EH (cell line): ENCODE measurements at places on chromosomes 1 and 21.
A peak's percentile ranks its signal among the peaks of the same experiment; 100 is the strongest.

- DNase-seq, result no peak
Observed at GRCh38 chr21:45889961-45890360, 91.6 kb upstream of the COL6A1 start.

- DNase-seq, result no peak
Observed at GRCh38 chr1:45007311-45007710, 3.8 kb downstream of the HECTD3 start.

DNA sequence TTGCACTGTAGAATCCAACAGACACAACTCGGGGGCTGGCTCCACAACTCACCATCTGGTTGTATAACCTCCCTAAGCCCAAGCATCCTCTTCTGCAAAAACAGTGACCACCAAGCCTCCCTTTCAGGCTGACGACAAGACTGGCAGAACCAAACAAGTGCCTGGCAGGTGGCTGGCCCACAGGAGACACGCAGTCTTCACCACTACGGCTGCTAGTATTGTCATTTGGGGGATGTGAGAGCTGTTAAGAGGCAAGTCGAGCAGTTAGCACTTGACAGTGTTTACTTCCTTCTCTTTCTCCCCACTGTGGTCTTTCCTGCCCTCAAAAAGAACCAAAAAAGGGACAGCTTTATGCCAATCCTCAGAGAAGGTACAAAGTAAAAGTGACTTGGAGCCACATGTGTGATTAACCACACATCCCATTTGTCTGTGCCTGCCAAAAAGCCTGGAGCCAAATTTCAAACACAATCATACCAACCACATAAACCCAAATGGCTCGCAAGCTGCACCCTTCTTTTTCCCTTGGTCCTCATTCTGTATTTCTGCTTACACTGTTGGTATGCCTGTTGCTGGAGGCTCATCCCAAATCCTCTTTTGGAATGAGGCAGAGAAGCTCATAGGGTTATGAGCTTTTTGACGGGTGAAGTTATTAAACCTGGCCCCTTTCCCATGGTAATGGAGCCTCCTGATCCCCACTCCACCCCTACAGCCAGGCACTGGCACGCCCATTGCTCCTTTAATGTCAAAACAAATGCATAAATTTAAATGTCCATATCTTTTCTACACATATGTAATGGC lies 94.1 kb downstream of the TGFBR3 start:
- DNase-seq, result peak; percentile 57

DNA sequence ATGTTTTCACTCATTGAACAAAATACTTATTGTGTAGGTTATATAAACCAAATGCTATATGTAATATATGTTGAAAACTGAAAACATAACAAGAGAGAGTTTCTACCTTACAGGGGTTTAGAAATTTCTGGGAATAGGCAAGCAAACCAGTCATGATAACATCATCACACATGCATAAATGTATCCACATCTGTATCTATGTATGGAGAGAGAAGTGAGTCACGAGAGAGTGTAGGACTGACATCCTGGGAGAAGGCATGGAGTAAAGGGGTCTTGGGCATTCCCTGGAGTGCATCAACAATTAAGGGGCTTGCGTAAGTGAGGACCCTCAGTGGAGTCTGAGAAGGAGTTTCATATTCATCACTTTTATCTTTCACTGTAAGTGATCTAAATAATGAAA lies 65.5 kb downstream of the PCNX2 start:
- no peak for DNase-seq

DNA sequence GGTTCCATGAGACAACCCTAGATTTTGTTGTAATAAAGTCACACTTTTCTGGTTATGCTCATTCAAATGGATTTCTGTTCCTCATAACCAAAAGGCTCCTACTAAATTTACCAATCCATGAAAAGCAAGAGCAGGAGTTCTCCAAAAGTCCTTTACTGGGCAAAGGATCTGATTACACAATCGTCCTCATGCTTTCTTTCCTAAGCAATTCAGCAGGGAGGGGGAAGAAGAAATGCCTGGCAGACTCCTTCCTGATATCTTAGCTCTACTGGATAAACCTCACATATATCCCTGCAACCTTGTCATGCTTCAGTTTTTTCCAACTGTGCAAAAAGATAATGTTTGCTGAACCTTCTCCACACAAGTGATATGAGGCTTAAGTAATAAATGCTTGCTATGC lies 67.6 kb upstream of the GUCA2B start:
- DNase-seq, result peak; percentile 18

- DNase-seq, result peak; percentile 66
Observed at GRCh38 chr21:25369524-25370300, 237.6 kb downstream of the MRPL39 start.

- DNase-seq, result no peak
Observed at GRCh38 chr21:36288651-36289243, 31.2 kb upstream of the MORC3 start.

DNA sequence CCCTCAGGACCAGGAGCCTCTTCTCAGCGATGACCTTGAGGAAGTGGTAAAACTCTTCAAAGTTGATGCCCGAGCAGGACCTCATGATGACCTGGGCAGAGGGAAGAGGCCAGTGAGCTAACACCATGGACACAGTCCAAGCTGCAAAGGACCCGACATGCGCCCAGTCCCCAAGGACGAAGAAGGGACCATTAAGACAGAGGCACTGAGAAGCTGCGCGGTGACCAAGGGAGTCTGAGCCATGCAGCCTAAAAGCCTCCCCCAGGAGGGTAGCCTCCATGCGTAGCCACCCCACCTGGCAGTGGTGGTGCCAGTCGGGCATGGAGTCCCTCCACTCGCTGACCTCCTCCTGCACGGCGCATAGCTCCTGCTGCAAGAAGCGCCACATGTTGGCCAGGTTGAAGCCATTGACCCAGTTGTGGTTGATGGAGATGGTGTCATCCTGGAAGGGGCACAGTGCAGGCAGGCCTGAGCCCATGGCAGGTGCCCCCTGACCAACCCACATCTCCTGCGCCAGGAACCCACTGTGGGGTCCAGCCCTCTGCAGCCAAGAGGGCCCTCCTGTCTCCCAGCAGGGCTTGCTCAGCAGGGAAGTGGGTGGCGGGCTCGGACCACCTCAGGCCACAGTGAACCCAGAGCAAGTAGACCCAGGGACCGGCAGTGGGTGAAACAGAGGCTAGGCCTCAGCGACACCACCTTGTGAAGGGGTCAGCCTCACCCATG lies 2.4 kb downstream of the JMJD4 start:
- no peak for DNase-seq

- DNase-seq, result peak; percentile 43
Observed at GRCh38 chr1:21935891-21936365, 1.2 kb downstream of the HSPG2 start.

DNA sequence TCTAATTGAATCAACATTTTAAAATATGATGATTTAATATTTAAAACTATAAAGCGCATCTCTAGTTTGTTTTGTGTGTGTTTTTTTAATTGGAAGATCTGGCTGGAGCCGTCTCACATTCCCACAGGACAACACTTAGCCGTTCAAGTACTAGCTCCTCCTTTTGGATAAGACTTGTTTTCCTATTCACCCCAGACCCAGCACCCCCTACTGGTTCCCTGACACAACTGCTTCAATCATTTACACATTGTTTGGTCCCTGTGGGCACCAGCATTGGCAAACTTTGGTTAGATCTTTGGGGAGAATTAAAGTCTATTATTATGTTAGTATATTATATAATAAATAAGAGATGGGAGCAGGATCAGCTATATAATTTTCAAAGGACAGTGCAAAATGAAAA lies 34.5 kb downstream of the TYW3 start:
- peak; percentile 7 for DNase-seq

DNA sequence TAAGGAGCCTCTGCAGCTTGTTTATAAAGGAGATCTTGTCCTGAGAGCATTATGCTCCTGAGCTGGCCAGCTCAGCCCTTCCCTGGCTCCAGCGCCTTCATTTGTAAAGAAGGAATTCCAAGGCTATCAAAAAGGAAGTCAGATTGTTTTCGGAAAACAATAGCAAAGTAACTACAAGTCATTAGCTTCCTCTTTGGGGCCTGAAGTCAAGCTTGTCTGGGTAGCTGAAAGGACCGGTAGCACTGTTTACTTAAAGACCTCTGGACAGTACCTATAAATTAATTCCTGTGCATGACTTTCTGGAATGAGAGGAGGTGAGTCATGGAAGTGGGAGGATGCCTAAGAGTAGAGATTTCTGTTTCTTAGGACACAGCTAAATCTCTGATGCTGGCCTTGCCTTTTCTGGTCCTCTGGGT lies 20.7 kb upstream of the GJA5 start:
- peak; percentile 63 for DNase-seq

- peak; percentile 33 for DNase-seq
Observed at GRCh38 chr1:180542113-180542837, 16.5 kb upstream of the OVAAL start.

GRCh38 chr1:163523375-163524029 lies 201.7 kb downstream of the NUF2 start:
- no peak for DNase-seq

DNA sequence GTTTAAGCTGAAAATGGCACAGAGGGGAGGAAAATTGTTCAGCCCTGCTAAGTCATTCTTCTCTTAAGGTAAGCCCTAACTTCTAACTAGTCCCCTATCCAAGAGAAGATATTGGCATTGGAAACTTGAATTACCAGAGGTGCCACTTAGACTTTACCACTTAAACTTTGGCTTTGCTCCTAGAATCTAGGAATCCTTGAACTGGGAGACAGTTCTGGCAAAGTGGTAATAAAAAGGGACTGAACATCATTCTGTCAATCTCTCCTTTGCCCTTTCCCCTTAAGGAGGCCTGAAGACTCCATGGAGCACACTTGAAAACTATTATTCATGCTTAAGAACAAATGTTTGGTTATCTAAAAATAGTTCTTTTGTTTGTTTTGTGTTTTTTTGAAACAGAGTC lies 8.4 kb downstream of the ATP1A4 start:
- DNase-seq, result peak; percentile 62

DNA sequence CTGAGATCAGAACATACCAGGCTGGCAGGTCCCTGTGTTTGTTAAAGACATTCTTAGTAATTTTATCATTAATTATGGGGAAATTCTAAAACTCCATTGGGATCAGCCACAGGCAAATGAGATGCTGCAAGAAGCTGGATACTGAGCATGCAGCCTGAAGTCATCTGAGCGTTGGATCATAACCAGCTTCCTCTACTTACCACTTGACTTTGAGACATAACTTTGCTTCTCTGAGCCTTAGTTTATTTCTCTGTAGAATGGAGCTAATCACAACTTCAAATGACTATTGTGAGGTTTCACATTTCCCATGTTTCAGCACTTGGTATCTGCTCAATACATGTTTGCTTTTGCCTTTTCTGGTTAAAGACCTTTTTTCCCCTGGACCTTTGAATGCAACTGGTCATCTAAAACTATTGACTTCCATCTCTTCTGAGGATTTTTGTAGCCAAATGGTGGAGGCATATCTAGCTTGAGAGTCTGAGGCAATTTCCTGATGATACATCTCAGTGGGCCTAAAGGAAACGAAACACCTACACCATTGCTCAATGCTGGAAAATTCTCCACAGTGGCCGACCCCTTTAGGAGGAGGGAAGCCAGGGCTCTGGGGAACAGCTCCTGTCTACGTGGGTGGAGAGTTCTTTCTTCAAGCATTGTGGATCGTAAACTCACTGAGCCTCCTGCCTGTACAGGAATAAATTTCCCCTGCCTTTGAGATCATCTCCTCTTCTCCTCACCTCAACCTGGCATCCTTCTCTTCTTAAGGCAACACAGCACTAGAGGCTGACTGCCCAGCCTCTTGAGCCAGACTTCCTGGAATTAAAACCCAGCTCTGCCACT lies 109.1 kb upstream of the HOOK1 start:
- peak; percentile 52 for DNase-seq

DNA sequence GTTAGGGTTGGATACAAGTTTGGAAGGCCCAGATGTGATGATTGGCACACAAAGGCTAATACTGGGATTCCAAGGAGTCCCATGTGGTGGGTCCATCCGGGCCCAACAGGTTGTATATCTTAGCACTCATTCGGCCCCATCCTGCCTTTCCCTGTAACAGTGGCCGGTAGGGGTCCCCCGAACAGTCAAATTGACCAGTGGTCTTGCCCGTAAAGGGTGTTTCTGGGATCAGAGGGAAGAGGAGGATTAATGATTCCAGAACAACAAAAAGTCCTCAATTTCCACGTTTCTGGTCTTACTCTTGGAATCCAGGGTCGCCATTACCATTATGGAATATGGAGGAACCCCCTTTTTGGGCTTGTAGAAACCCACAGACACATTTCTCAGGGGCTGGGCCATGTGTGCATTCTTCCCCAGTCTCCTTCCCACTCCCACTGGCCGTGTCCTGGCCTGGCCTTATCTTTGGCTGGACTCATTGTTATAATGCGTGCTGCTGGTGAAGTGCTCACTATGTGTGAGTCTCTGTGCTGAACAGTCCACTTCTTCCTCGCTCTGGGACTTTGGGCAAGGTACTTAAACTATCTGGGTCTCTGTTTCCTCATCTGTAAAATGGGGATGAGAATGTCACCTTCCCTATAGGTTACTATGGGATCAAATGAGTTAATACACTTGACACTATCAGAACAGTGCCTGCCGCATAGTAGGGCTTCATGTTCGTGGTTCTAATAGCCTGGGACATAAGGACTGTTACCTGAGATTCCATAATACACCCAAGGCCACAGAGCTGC lies 161.8 kb downstream of the DYRK1A start:
- DNase-seq, result no peak

GRCh38 chr1:214615871-214616270 lies 12.9 kb downstream of the CENPF start:
- DNase-seq, result peak; percentile 63

- peak; percentile 27 for DNase-seq
Observed at GRCh38 chr1:223048026-223048425, 95.0 kb downstream of the TLR5 start.

DNA sequence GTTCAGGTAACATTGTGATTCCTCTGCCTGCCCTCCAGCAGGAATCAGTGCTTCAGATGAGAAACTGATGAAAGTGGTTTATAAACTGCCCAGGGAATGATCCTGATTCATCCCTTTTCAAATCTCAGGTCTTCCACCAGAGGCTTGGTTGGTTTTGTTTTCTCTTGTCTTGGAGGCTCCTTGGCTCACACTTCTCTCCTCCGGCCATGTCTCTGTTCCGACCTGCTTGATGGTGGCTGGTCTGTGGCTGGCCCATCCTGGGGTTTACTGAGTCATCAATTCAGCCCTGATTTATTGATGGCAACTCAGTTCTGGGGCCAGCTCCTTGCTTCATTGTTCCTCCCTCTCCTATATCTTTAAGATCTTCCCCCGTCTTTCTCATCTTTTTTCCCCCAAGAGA lies 56.6 kb upstream of the SLC2A1 start:
- DNase-seq, result no peak

GRCh38 chr1:38560457-38560856 lies 299.1 kb downstream of the RRAGC start:
- DNase-seq, result no peak

DNA sequence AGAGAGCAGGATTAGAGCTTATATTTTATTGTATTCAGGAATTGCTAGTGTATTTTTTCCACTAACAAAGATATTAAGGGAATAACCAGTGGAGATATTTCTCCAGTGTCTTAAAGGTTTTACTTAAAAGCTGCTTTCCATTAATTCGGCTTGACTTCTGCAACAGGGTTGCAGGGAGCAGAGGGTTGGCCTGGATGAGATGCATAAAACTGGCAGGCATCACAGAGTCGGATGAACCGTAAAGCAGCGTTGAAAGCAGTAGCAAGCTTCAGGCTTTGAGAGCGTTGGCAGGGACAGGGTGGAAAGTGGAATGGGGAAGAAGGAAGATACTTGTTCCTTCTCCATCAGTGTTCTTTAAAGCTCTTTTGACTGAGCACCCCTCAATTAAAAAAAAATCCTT lies 237.2 kb downstream of the LMO4 start:
- no peak for DNase-seq
